Cortex of kidney (tissue), 1 donor: ENCODE measurements at places on chromosomes 6 and 20.

- DNase-seq: no peak
Measured at GRCh38 chr20:51431321-51431720, 111.2 kb downstream of the NFATC2 start.

DNA sequence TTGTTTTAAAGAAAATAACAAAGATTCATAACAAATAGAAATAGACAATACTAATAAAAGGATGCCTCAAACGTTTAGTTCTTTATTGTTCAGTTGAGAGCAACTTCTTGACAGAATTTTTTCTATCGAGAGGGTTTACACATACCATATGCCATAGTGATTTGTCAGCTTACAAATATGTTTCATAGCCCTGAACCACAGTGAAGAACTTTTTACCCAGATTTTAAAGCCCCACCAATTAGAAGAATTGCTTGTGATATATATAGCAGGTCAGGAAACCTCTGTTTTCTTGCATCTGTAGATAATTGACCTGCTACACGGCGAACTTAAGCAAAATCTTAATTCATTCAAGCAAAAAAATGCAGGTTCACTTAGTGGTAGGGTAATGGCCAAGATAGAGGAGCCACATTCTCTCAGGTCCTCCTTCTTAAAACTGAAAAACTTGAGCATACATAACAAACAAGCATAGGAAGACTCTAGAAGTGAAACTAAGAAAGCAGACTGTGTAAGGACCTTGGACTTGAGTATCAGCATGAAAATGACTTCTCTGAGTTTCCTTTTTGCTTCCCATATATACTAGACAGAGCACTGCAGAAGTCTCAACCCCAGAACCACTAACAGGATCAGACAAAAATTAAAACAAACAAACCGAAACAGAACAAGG, 39.5 kb downstream of the CRISP1 start:
- no peak for DNase-seq

- no peak for DNase-seq
Measured at GRCh38 chr6:70411542-70412251, 1.6 kb upstream of the FAM135A start.

- DNase-seq: no peak
Measured at GRCh38 chr6:142845624-142846458, 99.1 kb downstream of the HIVEP2 start.

DNA sequence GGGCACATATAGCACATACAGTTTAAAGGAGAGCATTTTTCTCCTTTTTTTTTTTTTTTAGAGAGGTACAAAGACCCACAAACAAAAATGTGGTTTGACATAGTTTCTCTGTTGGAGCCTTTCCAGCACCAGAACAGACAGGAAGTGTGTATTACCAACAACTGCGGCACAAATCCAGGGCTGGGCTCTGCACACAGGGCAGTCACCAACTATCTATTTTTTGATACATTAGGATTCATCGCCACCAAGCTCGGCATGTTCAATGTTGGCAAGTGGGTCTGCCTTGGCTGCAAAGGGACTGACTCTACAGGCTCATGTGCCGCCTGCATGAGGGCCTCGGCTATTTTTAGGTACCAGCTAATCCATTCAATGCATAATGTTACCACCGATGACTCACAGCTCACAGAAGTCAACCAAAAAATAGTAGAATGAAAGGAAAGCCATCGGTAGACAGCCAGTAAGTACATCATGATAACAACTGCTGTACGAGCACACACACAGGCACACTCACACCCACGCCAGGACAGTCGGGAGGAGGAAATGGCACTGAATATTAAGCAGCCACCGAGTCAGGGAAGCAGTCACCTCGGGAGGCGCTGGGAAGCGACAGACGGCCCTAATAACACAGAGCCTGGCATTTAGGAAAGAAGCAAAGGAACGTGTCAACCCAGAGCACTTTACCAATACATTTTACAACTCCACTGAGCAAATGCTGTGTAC, 81.6 kb downstream of the GMPR start:
- no peak for DNase-seq

DNA sequence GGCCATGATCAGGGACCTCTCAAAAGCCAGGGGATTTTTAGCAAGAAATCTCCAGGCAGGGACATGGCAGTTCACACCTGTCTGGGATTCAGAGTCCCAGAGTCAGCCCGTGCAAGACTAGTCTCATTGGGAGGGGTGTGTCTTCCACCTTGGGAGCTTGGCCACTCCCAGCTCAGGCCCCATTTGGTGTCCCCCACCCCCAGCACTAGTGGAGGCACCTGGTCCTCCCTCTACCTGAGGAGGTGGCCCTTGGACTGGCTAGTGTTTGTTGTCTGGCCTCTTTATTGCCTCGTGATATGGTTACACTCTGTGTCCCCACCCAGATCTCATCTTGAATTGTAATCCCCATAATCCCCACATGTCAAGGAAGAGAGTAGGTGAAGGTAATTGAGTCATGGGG, 140.8 kb upstream of the PHACTR3 start:
- no peak for DNase-seq

- DNase-seq: no peak
Measured at GRCh38 chr6:144181639-144182038, 31.3 kb downstream of the STX11 start.

DNA sequence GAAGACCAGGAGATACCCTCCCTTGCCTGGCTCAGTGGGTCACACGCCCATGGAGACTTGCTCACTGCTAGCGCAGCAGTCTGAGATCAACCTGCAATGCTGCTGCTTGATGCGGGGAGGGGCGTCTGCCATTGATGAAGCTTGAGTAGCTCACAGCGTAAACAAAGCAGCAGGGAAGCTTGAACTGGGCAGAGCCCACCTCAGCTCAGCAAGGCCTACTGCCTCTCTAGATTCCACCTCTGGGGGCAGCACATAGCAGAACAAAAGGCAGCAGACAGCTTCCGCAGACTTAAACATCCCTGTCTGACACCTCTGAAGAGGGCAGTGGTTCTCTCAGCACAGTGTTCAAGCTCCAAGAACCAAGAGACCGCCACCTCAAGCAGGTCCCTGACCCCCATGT, 271.3 kb downstream of the ESR1 start:
- no peak for DNase-seq

DNA sequence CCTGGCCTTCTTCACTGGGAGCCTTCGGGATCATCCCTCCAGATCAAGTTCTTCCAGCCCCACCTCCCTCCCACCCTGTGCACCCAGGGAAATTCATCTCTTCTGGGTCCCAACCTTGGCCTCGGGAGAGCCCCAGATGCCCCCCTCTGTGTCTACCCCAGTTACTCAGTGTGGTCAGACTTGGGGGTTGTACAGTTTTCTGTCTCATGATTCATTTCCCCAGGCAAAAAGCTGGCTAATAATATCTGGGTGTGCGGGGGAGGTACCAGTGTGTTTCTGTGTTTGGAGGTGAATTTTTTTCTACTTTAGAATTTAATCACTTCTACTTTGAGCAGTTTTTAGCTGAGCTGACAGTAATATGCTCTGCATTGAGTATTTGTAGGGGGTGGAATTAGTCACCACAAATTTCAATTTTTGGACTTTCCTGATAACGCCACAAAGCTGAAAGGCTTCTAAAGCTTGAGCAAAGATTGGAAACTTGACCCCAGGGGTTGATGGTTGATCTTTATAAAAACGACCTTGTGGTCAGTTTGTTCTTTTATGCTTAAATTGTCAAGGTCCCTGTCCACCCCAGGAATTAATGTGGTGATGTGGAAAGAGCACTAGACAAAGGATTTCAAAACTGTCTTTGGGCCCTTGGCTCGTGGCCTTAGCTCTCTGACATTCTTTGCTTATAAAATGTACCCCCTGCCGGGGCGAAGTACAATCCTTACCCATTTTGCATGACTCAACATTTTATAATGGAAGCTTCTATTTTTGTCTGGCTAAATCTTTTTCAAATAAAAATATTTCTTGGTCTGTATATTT, 284.7 kb upstream of the TAB2 start:
- DNase-seq: no peak

DNA sequence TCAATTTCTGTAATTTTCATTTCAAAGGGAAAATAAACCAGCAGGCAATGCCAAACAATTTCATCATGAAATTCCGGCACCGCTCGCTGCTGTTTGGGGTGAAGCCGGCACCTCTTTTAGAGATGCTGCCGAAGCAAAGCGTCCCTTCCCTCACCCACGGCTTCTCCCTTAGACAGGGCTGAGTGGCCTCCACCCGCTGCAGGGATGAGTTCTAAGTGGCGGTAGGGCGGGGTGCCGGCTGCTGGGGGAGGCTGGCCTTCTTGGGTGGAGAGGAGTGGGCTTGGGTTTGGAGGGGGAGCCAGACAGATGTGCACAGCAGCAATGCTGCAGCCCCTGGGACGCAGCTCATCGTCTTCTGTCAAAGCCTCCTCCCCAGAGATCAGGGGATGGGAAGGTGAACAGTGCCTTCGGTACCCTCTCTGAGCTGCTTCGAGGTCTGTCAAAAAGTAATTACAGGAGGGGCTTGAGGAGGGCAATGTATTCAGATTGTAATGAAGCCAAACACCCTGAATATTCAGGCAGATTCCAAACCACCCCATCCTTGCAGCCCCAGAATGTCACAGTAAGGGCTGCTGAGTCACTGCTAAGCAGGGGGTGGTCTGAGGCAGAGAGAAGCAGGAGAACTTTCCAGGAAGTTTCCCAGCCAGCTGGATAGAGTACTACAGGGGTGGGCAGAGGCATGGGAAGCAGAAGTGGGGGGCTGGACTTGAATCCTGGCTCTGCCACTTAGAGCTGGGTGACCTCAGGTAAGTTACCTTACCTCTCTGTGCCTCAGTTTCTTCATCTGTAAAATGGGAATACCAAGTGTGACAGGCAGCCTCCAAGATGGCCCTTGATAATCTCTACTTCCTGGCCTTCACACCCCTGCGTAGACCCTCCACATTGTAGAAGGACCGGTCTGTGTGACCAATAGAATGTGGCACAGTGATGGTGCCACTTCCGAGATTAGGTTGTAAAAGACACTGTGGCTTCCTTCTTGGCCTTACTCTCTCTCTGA, 96.6 kb downstream of the SULF2 start:
- no peak for DNase-seq

DNA sequence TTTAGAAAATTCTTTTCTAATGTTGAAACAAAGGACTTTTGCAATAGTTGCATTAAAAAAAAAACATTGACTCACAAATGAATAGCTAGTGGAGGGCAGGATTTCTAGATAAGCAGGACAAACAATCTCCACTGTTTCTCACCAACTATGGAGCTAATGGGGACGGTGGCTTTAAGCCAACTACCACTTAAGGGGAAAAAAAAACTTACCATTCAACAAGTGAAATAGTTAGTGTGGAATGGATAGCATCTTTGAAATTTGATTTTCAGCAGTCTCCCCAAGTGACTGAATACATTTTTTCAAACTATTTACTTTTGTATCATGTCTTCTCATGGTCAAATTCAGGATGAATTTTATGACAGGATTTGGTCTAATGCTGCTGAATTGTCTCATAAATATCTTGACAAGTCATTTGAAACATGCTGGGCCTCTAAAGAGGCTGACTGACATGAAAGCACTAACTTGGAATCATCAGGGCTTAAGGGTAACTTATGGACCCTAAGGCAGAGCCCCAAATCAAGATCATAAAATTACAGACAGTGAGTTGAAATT, 100.5 kb downstream of the EYA4 start:
- DNase-seq: no peak

GRCh38 chr6:136975089-136975715, 53.1 kb downstream of the SLC35D3 start:
- DNase-seq: no peak

GRCh38 chr6:107712665-107713551, 111.2 kb downstream of the SCML4 start:
- no peak for DNase-seq

- DNase-seq: no peak
Measured at GRCh38 chr6:125747589-125748405, 1.6 kb upstream of the HEY2 start.

DNA sequence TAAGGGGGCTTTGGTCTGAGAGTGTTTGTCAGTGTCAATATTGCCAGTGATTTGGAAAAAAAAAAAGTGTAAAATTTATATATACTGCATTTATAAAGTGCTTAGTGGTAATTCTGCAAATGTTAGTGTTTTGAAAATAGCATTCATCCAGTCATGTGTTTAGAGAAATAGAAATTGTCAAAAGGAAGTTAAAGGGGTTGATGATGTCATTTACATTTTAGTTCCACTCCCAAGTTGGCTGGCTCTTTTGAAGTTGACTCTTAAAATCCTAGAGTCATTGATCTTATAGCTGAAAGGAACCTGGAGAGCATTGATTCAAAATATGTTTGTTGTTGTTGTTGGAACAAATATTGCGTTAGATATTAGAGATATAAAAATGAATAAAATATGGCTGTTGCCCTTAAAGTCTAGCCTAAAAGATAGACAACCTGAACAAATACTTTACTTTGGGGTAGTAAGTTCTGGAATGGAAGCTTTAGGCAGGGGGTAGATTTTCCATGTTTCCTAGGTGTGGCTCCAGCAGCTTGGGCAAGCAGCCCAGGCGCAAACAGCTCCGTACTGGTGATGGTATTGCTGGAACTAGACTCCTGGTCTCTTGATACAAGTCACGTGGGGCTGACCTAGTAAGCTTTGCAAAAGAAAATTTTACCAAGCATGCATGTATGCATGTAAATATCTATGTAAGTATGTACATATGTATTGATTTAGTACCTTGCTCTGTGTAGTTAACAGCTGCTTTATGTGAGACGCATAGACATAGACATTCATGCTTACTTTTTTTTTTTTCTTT, 46.3 kb downstream of the HIVEP1 start:
- no peak for DNase-seq

- no peak for DNase-seq
Measured at GRCh38 chr6:143619824-143620401, 57.9 kb upstream of the PHACTR2 start.
